ENCODE measurements at places on chromosomes 16 and 17.

- DNase-seq: peak; percentile 72
Observed at GRCh38 chr17:62653002-62653825, 25.7 kb downstream of the MRC2 start.

GRCh38 chr17:14011740-14012405 lies 57.4 kb upstream of the COX10 start:
- DNase-seq: no peak

GRCh38 chr17:55246583-55246982 lies 18.2 kb upstream of the HLF start:
- no peak for DNase-seq

- no peak for DNase-seq
Observed at GRCh38 chr16:1752853-1753252, 18.5 kb downstream of the NME3 start.
